ENCODE measurements at places on chromosomes 1 and 21.
A peak's percentile ranks its signal among the peaks of the same experiment; 100 is the strongest.

- no peak overlapping the region for H3K27ac ChIP-seq
- DNase-seq: no peak
- peaks cover 14% of the 10 kb centered on the region for H3K36me3 ChIP-seq
- no peaks in the 10 kb centered on the region for H3K27me3 ChIP-seq
- H3K4me1 ChIP-seq: peaks cover 6% of the 10 kb centered on the region
Observed at GRCh38 chr1:243490748-243491686, 235.2 kb downstream of the SDCCAG8 start.

GRCh38 chr1:161216945-161217712 is 2.0 kb downstream of the FCER1G start:
- no peaks in the 10 kb centered on the region for H3K4me1 ChIP-seq
- H3K4me3 ChIP-seq: no peak overlapping the region
- H3K36me3 ChIP-seq: peaks cover 26% of the 10 kb centered on the region

DNA sequence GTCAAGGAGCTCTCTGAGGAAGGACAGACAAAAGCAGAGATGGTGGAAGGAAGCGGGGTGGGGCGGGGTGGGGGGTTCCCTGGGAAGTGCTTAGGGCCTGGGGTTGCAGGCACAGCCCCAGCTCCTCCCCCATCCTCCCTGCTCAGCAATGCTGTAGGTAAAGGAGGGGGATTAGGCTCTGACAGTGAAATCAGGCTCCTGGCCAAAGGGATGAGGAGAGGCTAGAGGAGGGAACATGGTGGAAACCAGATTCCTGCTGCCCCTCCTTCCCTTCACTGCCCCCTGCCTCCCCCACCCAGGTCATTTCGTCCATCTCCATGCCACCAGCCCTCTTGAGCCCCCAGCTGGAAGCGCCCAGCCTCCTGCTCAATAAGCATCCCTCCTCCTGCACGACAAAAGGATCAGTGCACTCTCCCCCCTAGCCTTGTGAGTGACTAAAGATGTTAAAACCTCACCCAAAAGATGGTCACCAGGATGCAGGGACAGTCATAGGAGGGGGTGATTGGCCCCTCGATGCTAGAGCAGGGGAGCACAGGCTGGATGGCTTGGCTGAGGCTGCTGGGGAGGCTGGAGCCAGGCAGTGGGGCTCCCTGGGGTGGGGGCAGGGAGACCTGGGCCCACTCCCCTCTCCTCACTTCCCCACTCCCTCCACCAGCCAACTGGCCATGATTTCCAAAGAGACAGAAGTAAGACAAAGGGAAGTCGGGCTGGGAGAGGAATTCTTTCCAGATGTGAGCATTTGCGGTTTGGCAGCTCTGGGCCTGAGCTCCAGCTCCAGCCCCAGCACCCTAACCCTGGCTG is 2.2 kb upstream of the CRABP2 start:
- DNase-seq: no peak
- no peaks in the 10 kb centered on the region for H3K27me3 ChIP-seq
- H3K27ac ChIP-seq: peak overlapping the region; percentile 95
- peaks cover 95% of the 10 kb centered on the region for H3K4me1 ChIP-seq
- no peak overlapping the region for H3K4me3 ChIP-seq
- H3K36me3 ChIP-seq: peaks cover 3% of the 10 kb centered on the region

DNA sequence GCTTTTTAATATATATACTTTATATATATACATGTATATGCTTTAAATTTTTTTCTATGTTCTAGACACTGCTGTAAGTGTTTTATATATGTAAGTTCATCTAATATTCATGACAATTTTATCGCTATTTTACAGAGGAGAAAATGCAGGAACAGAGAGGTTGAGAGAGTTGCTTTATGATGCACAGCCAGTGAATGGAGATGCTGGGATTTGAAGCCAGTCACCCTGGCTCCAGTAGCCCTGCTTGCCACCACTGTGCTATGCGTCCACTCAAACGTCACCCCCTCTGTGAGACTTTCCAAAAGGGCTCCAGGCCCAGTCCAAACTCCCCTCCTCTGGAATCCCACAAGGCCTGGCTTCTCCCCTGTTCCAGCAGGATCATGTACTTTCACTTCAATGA is 91.0 kb upstream of the GRIK3 start:
- no peak for DNase-seq
- no peaks in the 10 kb centered on the region for H3K4me1 ChIP-seq
- H3K27ac ChIP-seq: no peak overlapping the region

DNA sequence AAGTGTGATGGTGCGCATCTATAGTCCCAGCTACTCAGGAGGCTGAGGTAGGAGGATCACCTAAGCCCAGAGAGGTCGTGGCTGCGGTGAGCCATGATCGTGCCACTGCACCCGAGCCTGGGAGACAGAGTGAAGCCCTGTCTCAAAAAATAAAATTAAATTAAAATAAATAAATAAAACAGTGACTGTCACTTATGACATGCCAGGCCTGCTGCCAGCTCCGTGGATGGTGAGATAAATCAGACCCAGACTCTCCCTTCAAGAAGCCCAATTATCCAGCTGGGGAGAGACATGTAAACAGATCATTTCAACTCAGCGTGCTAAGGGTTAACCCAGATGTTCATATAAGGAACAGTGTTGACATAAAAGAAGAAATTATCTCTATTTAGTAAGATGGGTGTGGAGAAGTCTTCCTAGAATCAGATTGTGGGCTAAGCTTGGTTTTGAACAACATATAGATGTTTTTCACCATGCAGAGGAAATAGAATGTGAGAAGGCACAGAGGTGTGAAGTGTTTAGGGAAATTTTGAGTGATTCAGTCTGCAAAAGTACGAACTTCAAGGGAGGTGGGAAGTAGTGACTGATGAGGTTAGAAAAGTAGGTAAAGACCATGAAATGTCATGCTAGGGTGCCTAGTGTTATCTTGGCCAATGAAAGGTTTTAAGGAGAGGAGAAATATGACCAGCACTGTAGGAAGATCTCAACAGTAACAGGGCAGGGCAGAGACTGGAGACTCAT is 18.3 kb downstream of the YARS1 start:
- H3K27me3 ChIP-seq: no peaks in the 10 kb centered on the region
- H3K36me3 ChIP-seq: peaks cover 45% of the 10 kb centered on the region
- no peak for DNase-seq
- no peak overlapping the region for H3K4me3 ChIP-seq
- peaks cover 41% of the 10 kb centered on the region for H3K4me1 ChIP-seq

- H3K4me1 ChIP-seq: peaks cover 31% of the 10 kb centered on the region
- peak overlapping the region; percentile 93 for H3K4me3 ChIP-seq
- H3K27ac ChIP-seq: peak overlapping the region; percentile 93
- no peak for DNase-seq
Observed at GRCh38 chr1:113811156-113811887, 954 bp downstream of the RSBN1 start.

- H3K27me3 ChIP-seq: no peaks in the 10 kb centered on the region
- H3K4me3 ChIP-seq: no peak overlapping the region
- no peak for DNase-seq
- H3K27ac ChIP-seq: no peak overlapping the region
- H3K4me1 ChIP-seq: peaks cover 36% of the 10 kb centered on the region
Observed at GRCh38 chr1:243725846-243726245, 124.2 kb downstream of the AKT3 start.

GRCh38 chr1:203244776-203245175 is 15.3 kb upstream of the CHIT1 start:
- H3K27me3 ChIP-seq: peaks cover 77% of the 10 kb centered on the region
- H3K4me1 ChIP-seq: no peaks in the 10 kb centered on the region
- DNase-seq: no peak
- no peak overlapping the region for H3K4me3 ChIP-seq

- H3K27ac ChIP-seq: no peak overlapping the region
- H3K36me3 ChIP-seq: peaks cover 12% of the 10 kb centered on the region
Observed at GRCh38 chr1:9344426-9345200, 51.9 kb downstream of the SPSB1 start.

DNA sequence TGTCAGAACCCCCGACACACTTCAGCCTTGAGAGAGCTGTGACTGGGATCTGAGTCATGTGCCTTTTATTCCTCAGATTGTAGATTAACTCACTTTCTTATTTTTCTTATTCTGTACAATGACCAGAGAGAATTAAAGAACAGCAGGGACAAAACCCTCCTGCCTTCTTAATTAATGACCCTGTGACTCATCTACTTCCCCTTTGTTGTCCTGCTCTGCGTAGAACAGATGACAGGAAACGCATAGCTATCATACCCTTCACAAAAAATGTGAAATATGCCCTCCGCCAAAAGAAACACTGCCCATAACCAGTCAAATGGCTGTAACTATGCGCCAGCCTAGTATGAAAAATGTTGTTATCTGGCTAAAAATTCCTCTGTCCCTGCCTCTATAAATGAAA is 9.1 kb upstream of the PADI2 start:
- DNase-seq: no peak
- H3K4me1 ChIP-seq: peaks cover 46% of the 10 kb centered on the region
- peak overlapping the region; percentile 80 for H3K27ac ChIP-seq
- H3K27me3 ChIP-seq: no peaks in the 10 kb centered on the region
- H3K4me3 ChIP-seq: no peak overlapping the region

- no peak for DNase-seq
- H3K27me3 ChIP-seq: peaks cover 5% of the 10 kb centered on the region
- no peaks in the 10 kb centered on the region for H3K36me3 ChIP-seq
- no peaks in the 10 kb centered on the region for H3K4me1 ChIP-seq
- no peak overlapping the region for H3K27ac ChIP-seq
- no peak overlapping the region for H3K4me3 ChIP-seq
Observed at GRCh38 chr1:29800522-29800956, 564.2 kb downstream of the PTPRU start.

DNA sequence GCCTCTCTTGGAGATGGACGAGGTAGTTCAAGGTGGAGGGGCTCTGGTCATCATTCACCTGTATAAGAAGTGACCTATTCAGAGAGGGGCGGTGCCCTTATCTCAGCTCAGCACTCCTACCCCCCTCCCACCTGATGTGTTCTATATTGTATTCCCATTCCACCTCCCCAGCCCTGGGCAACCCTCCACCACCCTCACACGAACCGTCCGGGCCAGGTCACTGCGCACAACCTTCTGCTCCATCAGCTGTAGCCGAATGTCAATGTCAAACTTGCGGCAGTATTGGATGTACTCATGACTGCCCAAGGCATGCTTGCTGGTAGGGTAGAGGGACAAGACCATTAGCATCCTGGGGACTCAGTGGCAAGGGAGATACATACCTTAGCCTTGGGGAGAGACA is 34.3 kb downstream of the PIK3C2B start:
- H3K4me1 ChIP-seq: peaks cover 23% of the 10 kb centered on the region
- DNase-seq: no peak
- no peak overlapping the region for H3K4me3 ChIP-seq
- H3K27ac ChIP-seq: no peak overlapping the region

DNA sequence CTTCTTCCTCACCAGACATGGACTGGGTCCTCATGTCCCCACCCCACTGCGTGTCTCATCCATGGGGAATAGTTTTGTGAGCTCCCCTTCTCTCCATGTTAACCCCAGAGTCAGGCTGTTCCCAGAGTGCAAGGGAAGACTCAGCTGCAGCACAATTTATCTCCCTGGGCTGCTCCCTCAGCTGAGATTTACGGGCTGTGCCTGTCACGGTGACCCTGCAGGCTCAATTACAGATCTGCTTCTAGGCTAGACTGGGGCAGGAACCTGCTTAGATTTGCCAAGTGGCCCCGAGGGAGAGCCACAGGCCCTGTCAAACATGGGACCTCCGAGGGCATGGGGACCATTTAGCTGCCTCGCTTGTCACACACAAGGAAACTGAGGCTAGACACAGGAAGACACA is 37.8 kb downstream of the CDCP2 start:
- H3K27me3 ChIP-seq: no peaks in the 10 kb centered on the region
- H3K4me1 ChIP-seq: no peaks in the 10 kb centered on the region
- DNase-seq: no peak
- H3K4me3 ChIP-seq: no peak overlapping the region
- no peaks in the 10 kb centered on the region for H3K36me3 ChIP-seq
- H3K27ac ChIP-seq: no peak overlapping the region

GRCh38 chr1:226373376-226373775 is 34.5 kb downstream of the PARP1 start:
- no peaks in the 10 kb centered on the region for H3K4me1 ChIP-seq
- H3K4me3 ChIP-seq: no peak overlapping the region
- no peaks in the 10 kb centered on the region for H3K27me3 ChIP-seq
- no peak overlapping the region for H3K27ac ChIP-seq

GRCh38 chr1:74613894-74614293 is 59.7 kb downstream of the ERICH3 start:
- no peak overlapping the region for H3K27ac ChIP-seq
- no peaks in the 10 kb centered on the region for H3K36me3 ChIP-seq

DNA sequence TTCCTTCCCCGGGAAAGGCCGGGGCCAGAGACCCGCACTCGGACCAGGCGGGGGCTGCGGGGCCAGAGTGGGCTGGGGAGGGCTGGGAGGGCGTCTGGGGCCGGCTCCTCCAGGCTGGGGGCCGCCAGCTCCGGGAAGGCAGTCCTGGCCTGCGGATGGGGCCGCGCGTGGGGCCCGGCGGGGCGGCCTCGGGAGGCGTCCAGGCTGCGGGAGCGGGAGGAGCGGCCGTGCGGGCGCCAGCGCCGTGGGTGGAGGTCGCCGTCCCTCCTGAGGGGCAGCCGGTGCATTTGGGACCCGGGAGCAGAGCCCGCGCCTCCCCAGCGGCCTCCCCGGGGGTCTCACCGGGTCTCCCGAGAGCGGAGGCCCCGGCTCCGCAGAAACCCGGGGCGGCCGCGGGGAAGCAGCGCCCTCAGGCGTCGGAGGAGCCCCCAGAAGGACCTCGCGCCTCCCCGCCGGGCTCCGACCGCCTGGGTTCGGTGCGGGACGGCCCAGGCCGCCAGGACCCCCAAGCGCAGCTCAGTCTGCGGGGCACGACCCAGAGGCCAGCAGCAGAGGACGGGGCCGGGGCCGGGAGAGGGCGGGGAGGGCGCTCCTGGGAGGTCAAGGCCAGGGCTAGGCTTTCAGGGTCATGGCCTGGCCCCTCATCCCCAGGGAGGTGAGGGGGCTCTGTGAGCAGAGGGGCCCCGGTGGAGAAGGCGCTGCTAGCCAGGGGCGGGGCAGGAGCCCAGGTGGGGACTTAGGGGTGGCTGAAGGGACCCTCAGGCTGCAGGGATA is 7.2 kb upstream of the SLX9 start:
- no peak for DNase-seq
- peaks cover 34% of the 10 kb centered on the region for H3K4me1 ChIP-seq
- no peak overlapping the region for H3K27ac ChIP-seq
- H3K36me3 ChIP-seq: no peaks in the 10 kb centered on the region

GRCh38 chr1:99207216-99207615 is 57.1 kb upstream of the PLPPR4 start:
- H3K4me3 ChIP-seq: no peak overlapping the region
- DNase-seq: no peak
- H3K27me3 ChIP-seq: peaks cover 2% of the 10 kb centered on the region
- H3K36me3 ChIP-seq: no peaks in the 10 kb centered on the region
- no peak overlapping the region for H3K27ac ChIP-seq
- no peaks in the 10 kb centered on the region for H3K4me1 ChIP-seq

Data from osteocyte (in vitro differentiated cells).